Naive thymus-derived CD4-positive, alpha-beta T cell (primary cell): ENCODE measurements at places on chromosomes 3 and 15.
A peak's percentile ranks its signal among the peaks of the same experiment; 100 is the strongest.

GRCh38 chr3:115418583-115418982 is 204.7 kb upstream of the GAP43 start:
- no peaks in the 10 kb centered on the region for H3K4me1 ChIP-seq
- no peak overlapping the region for H3K4me3 ChIP-seq
- DNase-seq = peak; percentile 27
- H3K36me3 ChIP-seq = no peaks in the 10 kb centered on the region
- no peaks in the 10 kb centered on the region for H3K27me3 ChIP-seq
- H3K27ac ChIP-seq = no peak overlapping the region

- H3K27me3 ChIP-seq = no peaks in the 10 kb centered on the region
- H3K4me1 ChIP-seq = no peaks in the 10 kb centered on the region
- H3K4me3 ChIP-seq = no peak overlapping the region
- no peaks in the 10 kb centered on the region for H3K36me3 ChIP-seq
These were observed 624.5 kb downstream of the PLOD2 start for GRCh38 chr3:145536461-145536860.

DNA sequence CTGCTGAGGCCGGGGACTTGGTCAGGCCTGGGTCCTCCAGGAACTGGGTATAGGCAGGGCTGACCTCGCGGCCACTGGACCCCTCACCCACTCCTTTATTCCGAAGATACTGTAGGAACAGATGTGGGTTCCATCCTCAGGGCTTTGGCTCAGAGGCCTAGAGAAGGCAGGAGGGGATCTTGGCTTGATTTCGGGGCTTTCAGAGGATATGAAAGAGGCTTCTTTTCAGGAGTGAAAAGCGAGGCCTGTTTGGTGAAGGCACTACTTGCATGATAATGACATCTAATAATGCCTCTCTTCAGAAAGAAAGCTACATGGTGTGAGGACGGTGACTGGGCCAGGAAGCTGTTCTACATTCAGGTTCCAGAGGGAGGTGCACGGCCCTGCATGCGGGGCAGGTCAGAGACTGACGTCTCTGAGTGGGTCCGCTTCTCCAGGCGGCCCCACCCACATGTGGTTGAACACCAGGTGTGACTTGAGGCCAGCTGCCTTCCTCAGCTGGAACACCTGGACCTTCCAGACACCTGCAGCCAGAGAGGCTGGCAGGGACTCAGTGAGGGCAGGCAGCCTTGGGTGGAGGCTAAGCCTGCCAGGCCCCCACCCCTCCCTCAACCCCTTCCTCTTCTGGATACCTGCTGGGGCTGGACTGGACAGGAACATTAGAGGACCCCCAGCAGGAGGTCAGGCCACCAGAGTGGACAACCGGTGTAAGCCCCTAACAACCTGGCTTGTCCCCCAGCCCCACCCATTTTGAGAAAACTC is 31.1 kb upstream of the HHATL start:
- H3K36me3 ChIP-seq = no peaks in the 10 kb centered on the region
- no peak for DNase-seq
- no peak overlapping the region for H3K27ac ChIP-seq
- H3K4me1 ChIP-seq = no peaks in the 10 kb centered on the region
- H3K27me3 ChIP-seq = no peaks in the 10 kb centered on the region

DNA sequence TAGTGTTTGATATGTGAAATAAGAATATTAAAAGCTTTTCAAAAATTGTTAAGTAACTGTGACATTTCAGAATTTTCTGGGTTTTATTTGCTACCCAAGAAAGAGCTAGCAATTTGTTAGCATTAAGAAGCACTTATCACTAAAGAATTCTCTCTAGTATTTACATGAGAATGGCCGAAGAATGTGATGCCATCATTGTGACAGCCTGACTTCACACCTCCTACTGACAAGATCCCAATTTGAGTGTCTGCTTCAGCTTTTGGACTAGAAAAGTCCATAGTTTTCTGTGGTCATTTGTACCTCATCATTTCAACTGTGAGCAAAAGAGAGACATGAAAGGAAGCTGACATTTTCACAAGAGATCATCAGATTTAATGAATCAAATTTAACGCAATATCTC is 548.1 kb upstream of the AGTR1 start:
- H3K27me3 ChIP-seq = no peaks in the 10 kb centered on the region
- H3K36me3 ChIP-seq = no peaks in the 10 kb centered on the region
- H3K4me3 ChIP-seq = no peak overlapping the region
- no peaks in the 10 kb centered on the region for H3K4me1 ChIP-seq
- no peak overlapping the region for H3K27ac ChIP-seq

GRCh38 chr15:71239592-71240364 is 124.5 kb downstream of the THSD4 start:
- DNase-seq = no peak
- H3K36me3 ChIP-seq = no peaks in the 10 kb centered on the region
- H3K27me3 ChIP-seq = no peaks in the 10 kb centered on the region
- H3K4me1 ChIP-seq = no peaks in the 10 kb centered on the region
- no peak overlapping the region for H3K4me3 ChIP-seq
- H3K27ac ChIP-seq = no peak overlapping the region

DNA sequence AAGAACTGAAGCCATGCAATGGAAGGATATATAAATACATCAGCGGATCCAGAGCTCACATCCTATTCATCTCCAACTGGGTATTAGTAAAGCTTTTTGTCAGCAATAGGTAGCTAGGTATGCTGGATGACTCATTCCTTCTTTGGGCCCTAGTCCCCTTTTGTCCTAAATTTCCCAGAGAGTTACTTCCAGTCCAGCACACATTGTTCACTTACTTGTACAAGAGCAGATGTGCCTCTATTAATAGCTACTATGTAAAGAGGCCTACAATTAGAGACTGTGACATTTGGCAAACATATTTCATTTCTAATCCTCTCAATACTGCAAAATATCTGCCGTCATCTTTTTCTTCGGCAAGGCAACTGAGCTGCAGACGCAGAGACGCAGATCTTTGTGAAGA is 1.7 kb upstream of the SLC4A7 start:
- H3K27ac ChIP-seq = no peak overlapping the region
- no peak for DNase-seq
- H3K27me3 ChIP-seq = no peaks in the 10 kb centered on the region

DNA sequence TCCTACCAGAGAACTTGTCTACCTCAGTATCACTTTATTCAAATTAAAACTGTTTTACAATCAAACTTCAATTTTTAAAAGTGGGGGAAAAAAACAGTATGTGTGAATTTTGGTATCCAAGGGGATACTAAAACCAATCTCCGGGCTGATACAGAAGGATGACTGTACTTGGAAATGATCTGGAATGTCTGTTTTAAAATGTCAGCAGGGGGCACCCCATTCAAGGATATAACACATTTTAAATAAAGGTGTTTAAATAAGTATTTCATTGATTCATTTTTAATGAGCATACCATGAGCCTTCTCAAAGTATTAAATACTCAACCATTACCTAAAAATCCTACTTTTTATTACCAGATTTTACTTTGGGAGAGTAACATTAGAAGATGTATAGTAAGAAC is 67.9 kb downstream of the ULK4 start:
- H3K4me1 ChIP-seq = no peaks in the 10 kb centered on the region
- no peak overlapping the region for H3K4me3 ChIP-seq
- DNase-seq = peak; percentile 34
- H3K27me3 ChIP-seq = no peaks in the 10 kb centered on the region
- H3K36me3 ChIP-seq = no peaks in the 10 kb centered on the region

DNA sequence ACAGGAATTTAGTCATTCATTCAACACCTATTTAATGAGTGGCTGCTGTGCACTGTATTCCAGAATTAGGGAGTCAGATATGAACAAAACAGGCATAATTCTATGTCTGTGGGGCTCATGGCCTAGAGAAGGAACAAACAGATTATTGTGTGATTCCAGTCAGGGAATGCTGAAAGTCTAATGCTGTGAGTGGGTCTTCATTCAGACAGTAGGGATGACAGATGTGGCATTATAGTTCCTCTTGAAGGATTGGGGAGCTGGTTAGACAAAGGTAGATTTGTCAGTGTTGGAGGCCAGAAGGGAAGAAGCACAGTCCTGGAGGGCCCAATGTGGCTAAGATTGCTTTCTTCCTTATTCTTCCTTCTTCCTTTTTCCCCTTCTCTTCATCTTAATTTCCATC is 226.4 kb upstream of the EIF1B start:
- no peaks in the 10 kb centered on the region for H3K4me1 ChIP-seq
- no peaks in the 10 kb centered on the region for H3K36me3 ChIP-seq
- no peaks in the 10 kb centered on the region for H3K27me3 ChIP-seq
- no peak for DNase-seq
- H3K27ac ChIP-seq = no peak overlapping the region

DNA sequence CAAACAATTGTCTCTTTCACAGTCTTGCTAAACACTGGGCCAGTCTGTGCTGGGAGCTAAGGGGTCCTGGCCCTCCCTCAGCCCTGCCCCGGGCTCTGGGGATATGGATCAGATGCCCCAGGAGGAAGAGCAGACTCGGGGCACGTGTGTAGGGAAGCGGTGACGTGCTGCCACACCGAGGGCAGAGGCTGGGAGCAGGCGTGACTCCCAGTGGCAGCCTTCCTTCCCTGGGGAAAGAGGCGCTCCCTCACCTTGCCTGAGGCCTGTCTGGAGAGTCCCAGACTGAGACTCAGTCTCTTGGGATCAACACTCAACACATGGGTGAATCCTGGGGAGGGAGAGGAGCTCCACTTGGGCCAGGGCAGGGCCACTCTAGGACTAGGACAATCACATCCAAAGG is 54.1 kb upstream of the GRIP2 start:
- H3K4me1 ChIP-seq = no peaks in the 10 kb centered on the region
- no peaks in the 10 kb centered on the region for H3K27me3 ChIP-seq
- no peaks in the 10 kb centered on the region for H3K36me3 ChIP-seq
- no peak overlapping the region for H3K27ac ChIP-seq
- DNase-seq = no peak
